ENCODE measurements at places on chromosomes 13 and 19. TPM values are rescaled to one million over a fixed set of nuclear protein-coding genes. Genes with fewer than 3 reads are reported as not detected.
A peak's percentile ranks its signal among the peaks of the same experiment; 100 is the strongest.

DNA sequence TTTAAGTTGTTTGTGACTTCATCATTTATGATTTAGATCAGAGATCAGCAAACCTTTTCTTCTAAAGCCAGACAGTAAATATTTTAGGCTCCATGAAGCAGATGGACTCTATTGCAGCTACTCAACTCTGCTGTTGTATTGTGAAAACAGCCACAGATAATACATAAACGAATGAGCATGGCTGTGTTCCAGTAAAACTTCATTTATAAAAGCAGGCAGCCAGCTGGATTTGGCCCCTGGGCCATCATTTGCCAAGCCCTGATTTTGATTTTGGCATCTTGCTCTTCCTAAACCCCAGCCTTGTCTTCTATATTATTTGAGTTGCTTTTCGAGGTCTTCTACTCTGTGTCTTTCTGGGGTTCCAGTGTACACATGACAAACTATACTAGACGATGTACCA is 41.3 kb downstream of the RNASEH2B start:
- DNase-seq: no peak

DNA sequence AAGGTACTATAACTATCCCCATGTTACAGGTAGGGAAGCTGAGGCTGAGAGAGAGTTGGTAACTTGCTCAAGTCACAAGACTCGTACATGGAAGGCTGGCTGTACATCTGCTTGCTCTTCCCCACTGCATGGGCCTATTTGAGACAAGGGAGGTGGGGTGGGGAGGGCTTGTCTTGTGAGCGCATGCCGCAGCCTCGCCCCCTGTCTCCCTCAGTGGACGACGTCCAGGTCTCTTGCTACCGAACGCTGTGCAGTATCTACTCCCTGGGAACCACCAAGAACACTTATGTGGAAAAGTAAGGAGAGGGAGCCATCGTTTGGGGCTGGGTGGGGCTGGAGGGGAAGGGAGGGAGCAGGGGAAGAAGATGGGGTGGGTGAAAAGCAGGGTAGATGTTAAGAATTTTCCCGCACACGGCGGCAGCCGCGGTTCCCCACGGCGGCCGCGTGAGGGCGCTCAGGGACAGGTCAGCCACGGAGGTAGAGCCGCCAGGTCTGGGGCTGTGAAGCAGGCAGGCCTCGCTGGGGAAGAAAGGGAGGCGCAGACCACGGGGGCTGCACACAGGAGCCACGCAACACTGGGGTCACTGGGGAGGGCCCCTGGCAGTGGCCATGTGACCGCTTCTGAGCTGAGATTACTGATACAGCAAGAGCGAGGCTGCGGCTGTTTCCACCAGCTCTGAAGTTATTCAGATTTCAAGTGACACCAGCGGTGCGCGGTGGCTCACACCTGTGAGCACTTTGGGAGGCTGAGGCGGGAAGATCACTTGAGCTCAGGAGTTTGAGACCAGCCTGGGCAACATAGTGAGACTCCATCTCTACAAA is 81.5 kb downstream of the RYR1 start:
- DNase-seq: no peak

GRCh38 chr13:22235285-22235949 is 564.5 kb downstream of the FGF9 start:
- DNase-seq: no peak

GRCh38 chr19:39405261-39405957 is 1.2 kb upstream of the ZFP36 start:
- DNase-seq: no peak

The SBK2 gene
- total RNA-seq: 39.9 TPM

GRCh38 chr13:32211813-32212212 is 103.3 kb downstream of the ZAR1L start:
- DNase-seq: peak; percentile 92

The KL gene
- not detected for total RNA-seq

Measured in myocyte (in vitro differentiated cells).